ENCODE measurements at places on chromosomes 13 and 19.

DNA sequence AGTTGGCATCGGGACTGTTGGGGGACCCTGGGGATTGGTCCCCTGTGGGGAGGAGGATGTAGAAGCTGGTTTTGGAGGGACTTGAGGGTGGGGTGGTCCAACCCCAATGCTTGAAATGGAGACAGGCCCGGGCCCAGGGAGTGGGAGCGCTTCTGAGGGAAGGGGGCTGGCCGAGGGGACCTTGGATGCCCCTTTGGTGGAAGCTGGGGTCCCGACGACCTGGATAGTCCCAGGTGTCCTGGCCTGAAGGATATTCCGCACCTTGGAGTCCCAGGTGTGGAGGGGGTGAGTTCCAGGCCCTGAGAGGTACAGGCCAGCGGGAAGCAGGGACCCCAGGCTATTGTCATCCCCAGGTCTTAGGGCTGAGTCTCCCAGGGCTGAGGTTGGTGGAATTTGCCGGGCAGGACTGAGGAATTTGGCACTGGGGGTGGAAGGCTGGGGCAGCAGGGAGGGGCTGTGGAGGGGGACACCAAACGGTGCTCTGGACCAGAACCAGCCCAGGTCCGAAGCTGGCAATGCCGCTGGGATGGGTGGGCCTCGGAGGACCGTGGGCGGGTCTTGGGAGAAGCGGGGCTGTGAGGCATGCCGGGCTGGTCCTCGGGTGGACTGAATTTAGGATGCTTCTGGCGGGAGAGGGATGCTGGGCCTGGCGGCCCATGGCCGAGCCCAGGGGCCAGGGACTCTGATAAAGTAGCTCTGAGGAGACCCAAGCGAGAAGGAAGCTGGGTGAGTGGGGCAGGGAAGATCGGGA, 1.8 kb downstream of the HDGFL2 start:
- DNase-seq = no peak

- DNase-seq = no peak
Observed at GRCh38 chr13:41587490-41587889, 130.1 kb downstream of the RGCC start.

- DNase-seq = no peak
Observed at GRCh38 chr19:8023371-8023770, 17.9 kb upstream of the ELAVL1 start.

GRCh38 chr19:52231154-52231910, 38.1 kb upstream of the ZNF766 start:
- DNase-seq = no peak

DNA sequence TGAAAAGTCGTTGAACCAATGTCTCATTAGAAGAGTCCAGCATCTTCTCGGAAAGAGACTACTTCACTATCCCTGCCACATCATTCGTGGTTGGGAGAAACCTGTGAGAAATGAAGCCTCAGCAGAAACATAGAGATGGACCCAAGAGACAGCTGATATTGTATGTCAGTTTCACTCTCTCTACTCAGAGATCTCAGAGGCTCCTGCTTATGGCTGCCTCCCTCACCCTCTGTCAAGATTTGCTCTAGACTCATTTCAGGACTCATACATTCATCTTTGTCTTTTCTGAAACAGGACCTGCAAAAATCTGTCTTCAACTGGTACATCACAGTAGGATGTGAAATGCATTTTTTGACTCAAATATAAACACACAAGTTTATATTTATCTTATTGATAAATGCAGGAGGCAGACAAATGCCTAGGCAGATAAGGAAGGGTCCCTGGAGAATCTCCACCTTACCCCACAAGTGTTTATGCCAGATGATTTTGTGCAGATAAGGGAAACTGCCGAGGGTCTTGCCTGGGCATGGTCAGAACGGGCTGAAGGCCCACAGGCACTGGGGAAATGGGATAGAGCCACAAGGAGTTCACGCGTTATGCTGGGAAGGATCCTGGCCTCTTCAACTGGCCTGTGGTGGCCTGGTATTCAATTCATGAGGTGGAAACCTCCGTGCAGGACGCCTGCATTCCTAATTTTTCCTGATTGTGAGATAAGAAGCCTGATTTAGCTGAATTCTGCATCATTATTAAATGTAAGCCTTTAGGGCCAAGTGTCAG, 1834.0 kb upstream of the PCDH20 start:
- no peak for DNase-seq

DNA sequence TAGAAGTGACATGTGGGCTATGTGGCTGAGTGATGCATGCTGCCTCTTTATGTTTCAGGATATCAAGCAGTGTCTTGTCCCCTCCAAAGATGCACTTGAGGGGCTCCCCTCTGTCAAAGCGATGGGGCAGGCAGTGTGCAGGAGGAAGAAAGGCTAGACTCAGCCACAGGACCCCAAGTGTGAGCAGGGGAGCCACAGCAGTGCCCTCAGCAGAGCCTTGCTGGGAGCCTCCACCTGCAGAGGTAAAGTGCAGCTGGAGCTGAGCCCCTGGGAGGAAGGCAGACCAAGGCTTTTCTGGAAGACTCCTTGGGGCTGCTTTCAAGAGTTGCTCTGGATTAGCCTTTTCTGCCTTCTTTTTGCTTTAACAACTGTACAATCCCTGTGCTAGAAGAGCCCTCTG, 247.3 kb downstream of the DLEU7 start:
- no peak for DNase-seq

DNA sequence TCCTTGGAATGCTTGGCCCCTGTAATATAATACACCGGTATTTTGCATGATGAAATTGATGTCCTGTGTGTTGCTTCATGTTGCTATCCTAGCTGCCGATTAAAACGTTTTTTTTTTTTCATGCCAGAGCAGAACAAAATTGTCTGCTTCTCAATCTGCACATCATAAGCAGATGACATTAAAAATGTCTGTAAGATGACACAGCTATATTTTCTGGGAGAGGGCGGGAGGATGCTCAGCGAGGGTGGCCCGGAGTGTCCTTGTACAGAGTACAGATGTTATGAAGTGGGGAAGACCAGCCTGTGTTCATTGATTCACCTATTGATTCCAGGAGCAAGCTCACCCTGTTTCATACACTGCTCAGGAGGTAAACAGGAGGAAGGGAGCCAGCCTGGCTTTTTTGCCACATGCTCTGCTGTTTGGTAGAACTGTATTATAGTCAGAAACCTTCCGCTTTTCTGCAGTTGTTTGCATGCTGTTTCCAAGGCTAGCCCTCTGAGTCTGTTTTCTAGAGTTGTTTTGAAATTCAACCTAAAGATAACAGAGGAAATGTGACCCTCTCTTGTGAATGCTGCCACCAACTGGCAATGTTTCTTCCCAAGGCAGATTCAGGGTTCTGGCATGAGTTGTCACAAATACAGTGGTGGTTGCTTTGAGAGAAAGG, 4.7 kb upstream of the IRS2 start:
- no peak for DNase-seq

DNA sequence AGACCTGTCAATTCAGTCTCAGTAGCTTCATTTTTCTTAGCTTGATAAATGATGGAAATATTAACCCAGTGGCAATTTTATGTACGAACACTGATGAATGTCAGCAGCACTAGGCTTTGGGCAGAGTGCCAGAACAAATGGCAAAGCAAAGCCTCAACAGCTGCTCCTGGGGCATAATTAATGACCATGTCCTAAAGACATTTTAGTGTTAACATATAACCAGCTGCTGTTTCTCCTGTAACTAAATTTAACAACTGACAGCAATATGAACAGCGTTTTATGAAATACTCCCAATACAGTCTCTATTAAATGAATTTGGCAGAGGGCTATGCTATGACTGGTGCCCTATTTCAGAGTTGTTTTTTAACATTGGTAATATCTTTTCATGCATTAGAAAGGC, 47.1 kb downstream of the ZNF568 start:
- no peak for DNase-seq

GRCh38 chr13:52012512-52012836, 276 bp downstream of the ALG11 start:
- no peak for DNase-seq

DNA sequence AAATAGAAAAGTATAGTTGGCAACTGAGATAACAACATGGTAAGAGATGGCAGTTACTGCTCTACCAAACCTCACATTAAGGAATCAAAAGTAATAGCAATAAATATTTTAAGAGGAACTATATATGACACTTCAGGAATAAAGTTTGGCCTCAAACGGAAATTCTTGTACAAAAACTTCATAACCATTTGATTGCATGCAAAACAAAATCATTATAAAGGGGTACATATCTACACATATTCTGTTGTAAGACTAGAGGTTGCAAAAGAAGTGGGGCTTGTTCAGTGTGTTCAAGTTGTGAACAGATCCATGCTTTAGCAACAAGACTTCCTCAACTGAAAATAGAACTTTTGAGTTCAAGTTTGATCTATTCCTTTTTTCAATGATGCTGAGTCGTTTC, 133.5 kb upstream of the MIR17HG start:
- DNase-seq = no peak

GRCh38 chr13:20408181-20408580, 117.5 kb downstream of the CRYL1 start:
- DNase-seq = no peak

GRCh38 chr19:17719730-17720400, 585 bp downstream of the MAP1S start:
- no peak for DNase-seq

- DNase-seq = no peak
Observed at GRCh38 chr19:30317403-30317802, 54.8 kb upstream of the ZNF536 start.

- DNase-seq = no peak
Observed at GRCh38 chr13:106899442-106899841, 331.5 kb upstream of the ARGLU1 start.

DNA sequence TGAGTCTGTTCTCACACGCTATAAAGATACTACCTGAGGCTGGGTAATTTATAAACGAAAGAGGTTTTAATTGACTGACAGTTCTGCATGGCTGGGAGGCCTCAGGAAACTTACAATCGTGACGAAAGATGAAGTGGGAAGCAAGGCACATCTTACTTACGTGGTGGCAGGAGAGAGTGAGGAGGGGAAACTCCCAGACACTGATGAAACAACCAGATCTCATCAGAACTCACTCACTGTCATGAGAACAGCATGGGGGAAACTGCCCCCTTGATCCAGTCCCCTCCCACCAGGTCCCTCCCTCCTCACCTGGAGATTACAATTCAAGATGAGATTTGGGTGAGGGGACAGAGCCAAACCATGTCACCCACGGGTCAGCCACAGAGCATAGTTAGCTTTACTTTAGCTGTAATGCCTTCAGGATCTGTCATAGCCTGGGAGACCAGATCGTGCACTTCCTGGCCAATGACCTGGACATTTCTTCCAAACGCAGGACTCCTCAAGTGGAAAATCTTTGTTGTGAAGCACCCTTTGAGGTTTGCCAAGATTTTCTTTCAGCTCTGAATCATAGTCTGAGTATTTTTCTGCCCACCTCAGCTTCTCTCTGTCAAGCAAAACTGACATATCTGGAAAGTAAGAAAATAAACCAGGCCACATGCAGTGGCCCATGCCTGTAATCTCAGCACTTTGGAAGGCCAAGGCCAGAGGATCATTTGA, 25.2 kb upstream of the HIF3A start:
- DNase-seq = no peak

- no peak for DNase-seq
Observed at GRCh38 chr13:90740099-90740498, 607.4 kb upstream of the MIR17HG start.

GRCh38 chr13:24742977-24743376, 21.0 kb upstream of the RNF17 start:
- no peak for DNase-seq

GRCh38 chr19:18060472-18060871, 26.3 kb downstream of the IL12RB1 start:
- no peak for DNase-seq

- no peak for DNase-seq
Observed at GRCh38 chr19:8259922-8260247, 48.3 kb downstream of the CD320 start.

DNA sequence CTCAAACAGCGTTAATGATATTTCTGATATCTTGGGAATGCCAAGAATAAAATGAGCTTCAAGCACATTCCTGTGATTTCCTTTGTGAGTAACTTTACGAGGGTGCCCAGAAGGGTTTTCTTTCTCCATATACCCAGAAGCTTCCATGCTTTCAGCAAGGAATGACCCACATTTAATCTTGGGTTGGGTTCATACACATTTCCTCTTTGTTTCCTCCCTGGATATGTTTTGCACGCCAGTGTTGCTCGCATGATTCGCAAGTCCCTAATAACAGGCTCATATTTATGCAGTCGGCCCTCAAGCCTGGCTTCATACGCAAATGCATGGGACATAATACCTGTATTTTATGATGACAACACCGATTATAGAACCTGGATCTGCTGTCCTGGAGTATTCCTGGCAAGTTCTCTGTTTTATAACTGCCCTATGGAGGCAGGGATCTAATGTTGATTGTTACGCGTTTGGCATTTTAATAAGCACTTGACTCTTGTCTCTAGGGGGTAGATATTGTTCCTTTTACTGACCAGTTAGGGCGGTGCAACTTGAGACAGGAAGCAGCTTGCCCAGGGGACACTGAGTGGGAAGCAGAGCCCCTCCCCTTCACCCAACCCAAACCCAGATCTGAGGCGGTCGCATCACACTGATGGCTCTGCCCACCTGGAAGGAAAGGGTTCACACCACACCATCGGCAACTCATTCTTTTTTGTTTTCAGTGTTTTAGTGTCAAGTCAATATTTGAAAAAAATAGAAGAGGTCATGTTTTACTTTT, 220.4 kb upstream of the SOX1 start:
- no peak for DNase-seq

GRCh38 chr19:45178262-45179071, at the start of gene BLOC1S3:
Gene BLOC1S3, plus strand, starts transcription at chr19:45178784. Its CDS starts 513 bp downstream, at chr19:45179297.
- peak; percentile 100 for DNase-seq

DNA sequence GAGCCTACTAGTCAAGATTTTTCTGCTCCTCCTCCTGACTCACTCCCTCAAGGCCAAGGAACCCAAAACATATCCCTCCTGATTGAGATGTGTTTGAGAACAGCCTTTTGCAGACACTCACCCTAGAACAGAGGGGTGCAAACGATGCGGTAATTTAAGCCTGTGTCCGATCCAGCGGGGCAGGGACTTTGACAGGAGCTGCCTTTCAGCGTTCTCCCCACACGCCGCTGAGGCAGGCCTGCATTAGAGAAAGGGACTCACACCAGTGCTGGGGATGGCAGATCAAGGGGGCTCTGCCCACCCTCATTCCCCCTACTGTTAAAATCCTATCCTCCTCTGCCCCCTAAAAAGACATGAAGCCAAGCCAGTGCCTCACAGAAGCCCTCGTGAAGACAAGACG, 70.5 kb downstream of the CCDC70 start:
- DNase-seq = no peak

DNA sequence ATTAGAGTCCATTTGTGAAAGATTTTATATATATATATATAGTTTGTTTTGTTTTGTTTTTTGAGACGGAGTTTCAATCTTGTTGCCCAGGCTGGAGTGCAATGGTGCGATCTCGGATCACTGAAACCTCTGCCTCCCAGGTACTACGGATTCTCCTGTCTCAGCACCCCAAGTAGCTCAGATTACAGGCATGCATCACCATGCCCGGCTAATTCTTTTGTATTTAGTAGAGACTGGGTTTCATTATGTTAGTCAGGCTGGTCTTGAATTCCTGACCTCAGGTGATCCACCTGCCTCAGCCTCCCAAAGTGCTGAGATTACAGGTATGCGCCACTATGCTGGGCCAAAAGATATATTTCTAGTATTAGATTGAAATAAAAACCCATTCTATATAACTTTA, 4.0 kb upstream of the ZNF701 start:
- DNase-seq = no peak

Data from stimulated activated CD8-positive, alpha-beta memory T cell treated with anti-CD3 and anti-CD28 coated beads, Interleukin-7, amount 100 ng/mL, for 48 hours (primary cell).